ENCODE measurements at places on chromosomes 13 and 19.

DNA sequence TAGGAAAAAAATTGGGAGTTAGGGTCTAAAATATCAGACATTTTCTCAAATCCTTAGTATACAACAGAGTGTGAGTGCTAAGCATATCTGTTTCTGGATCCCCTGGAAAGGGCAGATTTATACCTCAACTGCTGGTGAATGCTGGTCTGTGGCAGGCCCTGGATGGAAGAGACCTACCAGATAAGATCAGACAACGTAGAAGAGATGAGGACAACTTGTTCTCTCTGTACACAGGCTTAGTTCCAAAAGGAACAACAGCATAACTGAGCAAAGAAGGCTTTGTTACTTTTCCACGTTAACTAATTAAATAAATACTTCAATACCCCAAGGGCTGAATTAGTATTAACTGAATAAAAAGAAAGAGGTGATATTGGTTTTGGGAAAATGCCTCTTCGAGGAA is 1277.3 kb downstream of the SLITRK5 start:
- DNase-seq = no peak

- no peak for DNase-seq
Measured at GRCh38 chr19:2111886-2112285, 15.2 kb downstream of the IZUMO4 start.

GRCh38 chr19:47729468-47729798 is 15.9 kb upstream of the NOP53 start:
- peak; percentile 97 for DNase-seq

GRCh38 chr19:16141043-16141442 is 2.4 kb upstream of the HSH2D start:
- DNase-seq = no peak

- DNase-seq = no peak
Measured at GRCh38 chr13:113407531-113408393, 43.8 kb upstream of the GRTP1 start.

- no peak for DNase-seq
Measured at GRCh38 chr19:43315851-43316250, 37.6 kb upstream of the CD177 start.

GRCh38 chr19:16371540-16371986 is 46.9 kb downstream of the KLF2 start:
- DNase-seq = no peak

DNA sequence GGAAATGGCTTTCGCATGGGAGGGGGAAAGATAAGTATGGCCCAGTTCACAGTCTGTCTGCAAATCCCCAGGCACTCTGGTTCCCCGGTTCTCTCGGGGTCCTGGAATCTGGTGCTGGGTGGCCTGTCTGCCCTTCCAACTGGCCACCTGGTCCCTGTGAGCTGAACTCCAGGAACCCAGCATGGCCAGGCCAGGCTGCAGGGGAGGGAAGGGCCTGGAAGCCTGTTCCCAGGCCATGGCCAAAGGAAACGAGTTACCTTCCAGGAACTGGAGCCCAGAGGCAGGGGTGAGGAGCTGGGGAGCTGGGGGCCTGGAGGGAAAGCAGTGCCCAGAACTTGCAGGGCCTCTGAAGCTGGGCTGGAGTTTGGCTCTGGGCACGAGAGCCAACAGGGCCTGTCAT is 19.1 kb upstream of the PNMA8C start:
- no peak for DNase-seq

GRCh38 chr13:35855531-35856019 is 275.6 kb downstream of the DCLK1 start:
- DNase-seq = peak; percentile 47

GRCh38 chr13:110380359-110381028 is 73.4 kb downstream of the COL4A2 start:
- DNase-seq = peak; percentile 74

DNA sequence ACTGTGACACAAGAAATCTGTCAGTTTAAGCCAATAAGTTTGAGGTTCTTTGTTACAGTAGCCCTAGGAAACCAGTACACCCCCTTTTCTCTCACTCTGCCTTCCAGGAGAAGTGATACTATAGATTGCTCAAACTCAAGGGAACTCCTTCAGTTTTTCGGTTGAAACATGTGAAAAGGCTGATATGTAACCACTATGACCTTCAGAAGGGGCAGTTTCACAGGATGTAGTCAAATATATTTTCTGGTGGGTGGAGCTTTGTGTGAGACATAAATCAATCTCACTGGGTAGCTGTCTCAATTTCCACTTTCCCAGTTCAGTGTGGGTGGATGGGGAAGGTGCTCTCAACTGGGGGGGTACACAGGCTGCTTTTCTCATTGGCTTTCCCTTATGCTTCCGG is 41.7 kb downstream of the HTR2A start:
- DNase-seq = no peak

- no peak for DNase-seq
Measured at GRCh38 chr13:42617221-42617620, 43.3 kb downstream of the TNFSF11 start.

- peak; percentile 82 for DNase-seq
Measured at GRCh38 chr13:30464496-30465342, 1.0 kb downstream of the HMGB1 start.

- DNase-seq = no peak
Measured at GRCh38 chr19:53978975-53979801, 12.2 kb upstream of the CACNG6 start.

GRCh38 chr13:90918536-90918935 is 429.0 kb upstream of the MIR17HG start:
- no peak for DNase-seq

DNA sequence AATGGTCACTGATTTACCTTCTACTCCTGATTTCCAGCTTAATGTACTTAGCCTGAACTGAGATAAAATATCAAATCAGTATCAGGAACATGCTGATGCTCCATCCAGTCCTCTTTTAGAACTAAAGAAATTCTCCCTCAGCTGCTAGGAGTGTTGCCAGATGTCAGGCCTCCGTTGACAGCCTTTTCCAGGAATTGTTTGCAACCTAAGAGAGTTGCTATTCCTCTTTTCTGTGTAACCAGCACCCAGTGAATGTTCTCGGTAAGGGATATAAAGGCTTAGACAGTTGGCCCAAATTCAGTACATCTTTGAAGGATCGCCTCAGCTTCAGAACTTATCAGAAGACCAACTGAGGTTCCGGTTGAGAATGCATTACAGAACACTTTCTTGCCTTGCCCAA is 559.0 kb downstream of the PCDH17 start:
- no peak for DNase-seq

GRCh38 chr13:85785205-85785604 is 14.0 kb downstream of the SLITRK6 start:
- no peak for DNase-seq

- no peak for DNase-seq
Measured at GRCh38 chr19:38647966-38648768, 718 bp downstream of the ACTN4 start.

DNA sequence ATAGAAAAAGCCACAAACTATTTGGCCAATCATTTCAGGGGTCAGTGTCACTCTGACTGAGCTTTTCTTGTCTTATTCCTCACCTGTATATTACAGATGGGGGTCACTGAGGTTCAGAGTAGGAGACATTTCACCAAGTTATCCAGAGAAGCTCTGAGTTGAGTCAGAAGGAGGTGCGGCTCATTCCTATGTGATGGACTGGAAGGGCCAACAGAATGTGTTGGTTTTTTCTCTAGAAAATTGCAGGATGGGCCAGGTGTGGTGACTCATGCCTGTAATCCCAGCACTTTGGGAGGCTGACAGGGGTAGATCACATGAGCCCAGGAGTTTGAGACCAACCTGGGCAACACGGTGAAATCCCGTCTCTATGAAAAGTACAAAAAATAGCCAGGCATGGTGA is 24.5 kb upstream of the ZNF83 start:
- DNase-seq = no peak

DNA sequence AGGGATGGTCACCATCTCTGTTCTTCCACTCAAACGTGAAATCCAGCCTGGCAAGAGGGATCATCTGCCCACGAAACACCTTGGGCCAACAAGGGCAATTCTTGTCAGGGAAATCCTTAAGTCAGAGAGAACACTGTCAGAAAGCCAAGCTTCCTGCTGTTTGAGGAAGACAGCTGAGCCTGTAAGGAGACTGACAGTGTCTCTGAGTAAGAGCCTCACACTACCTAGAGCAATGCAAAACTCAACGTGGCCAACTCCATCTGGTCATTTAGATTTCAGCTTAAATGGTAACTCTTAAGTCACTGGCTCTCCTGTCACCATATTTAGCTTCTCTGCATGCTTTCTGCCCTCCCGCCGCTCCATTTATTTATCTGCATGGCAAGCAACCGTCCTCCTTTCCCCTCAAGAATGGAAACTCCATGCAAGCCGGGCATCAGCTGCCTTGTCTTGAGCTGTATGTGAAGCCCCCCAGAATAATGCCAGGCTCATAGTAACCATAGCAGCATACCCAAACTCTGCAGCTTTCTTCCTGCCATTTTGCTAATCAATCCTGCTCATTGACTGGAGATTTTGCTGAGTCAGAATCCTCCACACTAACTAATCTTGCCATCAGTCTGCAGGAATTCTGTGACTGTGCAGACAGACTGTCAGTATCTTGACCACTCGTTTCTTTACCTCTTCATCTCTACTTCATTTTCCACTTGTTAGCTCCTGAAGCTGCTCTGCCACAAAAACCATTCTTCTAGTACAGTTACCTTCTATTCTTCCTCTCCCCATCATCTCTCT is 159.8 kb downstream of the IRS2 start:
- no peak for DNase-seq

GRCh38 chr13:88142653-88143052 is 471.5 kb downstream of the SLITRK5 start:
- no peak for DNase-seq

- no peak for DNase-seq
Measured at GRCh38 chr13:37899753-37900152, 30.2 kb upstream of the TRPC4 start.

DNA sequence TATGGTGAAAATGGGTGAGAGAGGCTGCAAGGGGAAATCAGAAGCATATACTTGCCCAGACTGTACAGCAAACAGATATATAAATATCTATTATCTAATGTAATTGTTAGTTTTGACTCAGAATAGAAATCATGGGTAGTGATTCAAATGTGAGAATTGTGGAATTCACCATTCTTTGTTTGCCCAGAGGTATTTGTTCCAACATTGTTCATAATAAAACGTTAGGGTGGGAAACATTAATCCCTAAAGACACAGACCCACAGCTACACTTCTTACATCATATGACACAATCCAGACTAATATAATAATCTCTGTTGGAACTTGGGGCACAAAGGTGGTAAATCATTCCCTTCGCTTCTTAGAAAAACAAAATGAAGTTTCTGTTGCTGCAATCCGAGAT is 646.5 kb upstream of the SLITRK6 start:
- no peak for DNase-seq

DNA sequence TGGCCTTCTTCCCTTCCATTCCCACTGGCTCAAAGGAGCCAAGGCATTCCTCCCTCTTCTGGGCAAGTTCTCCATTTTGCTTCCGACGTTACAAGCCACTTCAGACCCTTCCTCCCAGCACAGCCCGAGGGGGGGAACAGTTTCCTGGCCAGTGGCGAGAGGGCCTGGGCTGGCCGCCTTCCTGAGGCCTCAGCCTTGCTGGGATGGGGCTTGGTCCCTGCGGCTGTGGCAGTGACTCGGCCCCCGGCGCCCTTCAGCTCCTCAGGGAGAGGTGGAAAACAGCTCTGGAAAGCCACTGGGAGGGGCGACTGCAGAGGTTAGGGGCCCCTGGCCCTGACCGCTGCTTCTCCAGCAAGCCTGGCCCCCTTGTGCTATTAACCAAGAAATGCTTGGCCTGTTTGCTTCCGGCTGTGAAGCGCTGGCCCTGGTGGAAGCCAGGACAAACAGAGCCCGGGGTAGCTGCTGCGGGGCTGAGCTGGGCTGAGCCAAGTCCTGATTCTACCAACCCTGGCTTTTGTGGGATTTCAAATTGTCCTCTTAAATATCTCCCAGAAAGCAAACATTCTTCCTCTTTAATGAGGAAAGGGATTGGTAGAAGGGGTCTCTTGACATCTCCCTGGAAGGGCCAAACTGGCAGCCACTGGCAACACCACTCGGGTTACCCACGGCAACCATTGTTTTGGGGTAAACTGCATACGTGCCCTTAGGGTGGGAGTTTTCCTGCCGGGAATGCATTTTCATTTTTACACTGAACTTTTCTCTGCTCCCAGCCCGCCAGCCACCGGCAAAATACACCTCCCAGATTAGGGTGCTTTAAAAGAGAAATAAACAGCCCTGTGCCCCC is 38.7 kb downstream of the C13orf46 start:
- no peak for DNase-seq

- DNase-seq = no peak
Measured at GRCh38 chr13:110876609-110877008, 38.3 kb downstream of the ANKRD10 start.

DNA sequence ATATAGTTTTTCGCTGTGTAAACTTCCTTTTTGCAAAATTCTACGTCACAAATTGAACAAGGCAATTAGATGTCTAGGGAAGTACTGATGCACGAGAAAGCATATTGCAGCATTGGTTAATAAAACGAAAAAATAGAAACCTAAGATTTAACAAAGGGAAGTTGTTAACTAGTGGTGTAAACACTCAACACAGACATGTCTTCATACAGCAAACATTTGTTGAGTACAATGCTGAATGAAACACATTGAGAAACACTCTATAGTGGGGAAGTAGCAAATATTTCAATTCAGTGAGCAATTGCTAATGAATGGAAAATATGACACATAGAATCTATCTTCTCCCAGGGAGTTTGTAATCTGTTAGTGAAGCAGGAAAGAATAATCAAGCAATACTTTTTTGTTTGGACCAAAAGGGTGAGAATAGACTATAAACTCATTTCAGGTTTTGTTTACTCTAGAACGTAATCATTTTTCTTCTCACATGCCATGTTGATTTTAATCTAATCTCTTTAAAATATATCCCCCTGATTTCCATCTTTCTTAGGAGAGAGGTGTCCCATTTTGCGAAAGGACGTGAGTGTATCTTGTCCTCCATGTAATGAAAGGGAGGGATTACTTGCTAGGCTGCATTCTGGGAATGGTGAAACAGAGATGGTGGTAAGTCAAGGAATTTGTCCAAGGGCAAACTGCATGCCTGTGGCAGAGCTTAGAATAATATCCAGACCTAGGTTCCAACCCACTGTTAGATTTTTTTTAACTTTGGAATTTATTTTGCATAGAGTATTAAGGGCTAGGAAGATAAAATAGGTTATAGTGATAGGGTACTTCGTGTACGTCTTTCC is 1.7 kb upstream of the ANKRD10 start:
- peak; percentile 94 for DNase-seq

DNA sequence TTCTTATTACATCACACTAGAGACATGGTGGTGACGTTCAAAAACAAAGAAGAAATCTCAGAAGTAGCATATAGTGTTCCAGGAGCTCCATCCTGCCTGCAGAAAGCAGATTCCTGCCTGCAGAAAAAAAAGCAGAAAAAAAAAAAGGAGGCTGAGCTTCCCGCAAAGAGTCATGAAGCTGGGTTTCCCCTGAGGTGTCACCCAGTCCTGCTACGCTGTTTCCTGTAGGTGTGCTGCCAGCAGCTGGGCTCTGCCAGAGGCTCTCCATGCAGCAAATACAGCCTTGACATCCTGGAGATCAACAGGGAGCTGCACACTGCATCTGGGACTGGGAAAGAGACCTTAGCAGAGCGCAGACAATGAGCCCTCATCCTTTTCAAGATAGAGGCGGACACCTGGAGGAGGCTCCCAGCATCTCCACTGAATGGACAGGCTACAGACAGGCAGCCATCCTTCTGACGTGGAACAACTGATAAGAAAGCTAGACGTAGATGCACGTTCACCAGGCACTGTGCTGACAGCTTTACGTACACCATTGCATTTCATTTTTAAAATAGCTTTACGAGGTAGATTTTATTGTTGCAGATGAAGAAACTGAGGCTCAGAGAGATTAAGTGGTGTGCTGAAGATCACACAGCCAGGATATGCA is 350.9 kb downstream of the FOXO1 start:
- no peak for DNase-seq

GRCh38 chr19:55633861-55634260 is 6.9 kb upstream of the ZNF580 start:
- DNase-seq = no peak

GRCh38 chr13:22594041-22594440 is 586.7 kb upstream of the SGCG start:
- no peak for DNase-seq
